CD14-positive monocyte (primary cell): ENCODE measurements at places on chromosomes 4 and X.

DNA sequence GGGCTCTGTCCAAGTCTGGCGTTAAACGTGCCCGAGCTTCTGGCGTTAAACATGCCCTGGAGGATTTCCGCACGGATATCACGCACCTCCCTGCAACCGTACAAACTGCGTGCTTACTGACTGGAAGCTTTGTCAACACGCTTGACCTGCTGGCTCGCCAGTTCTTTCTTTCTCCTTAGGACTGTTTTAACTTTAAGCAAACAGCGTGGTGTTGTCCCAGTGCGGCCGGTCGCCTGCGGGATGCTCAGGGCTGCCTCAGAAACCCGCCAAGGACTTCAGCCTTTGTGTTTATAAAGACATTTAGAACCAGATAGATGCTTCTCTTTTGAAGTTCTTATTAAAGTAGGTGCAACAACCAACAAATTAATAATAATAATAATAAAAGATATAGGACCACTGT, 946.0 kb downstream of the RAB28 start:
- DNase-seq = no peak

GRCh38 chr4:102324730-102325129, 20.6 kb downstream of the SLC39A8 start:
- no peak for DNase-seq

DNA sequence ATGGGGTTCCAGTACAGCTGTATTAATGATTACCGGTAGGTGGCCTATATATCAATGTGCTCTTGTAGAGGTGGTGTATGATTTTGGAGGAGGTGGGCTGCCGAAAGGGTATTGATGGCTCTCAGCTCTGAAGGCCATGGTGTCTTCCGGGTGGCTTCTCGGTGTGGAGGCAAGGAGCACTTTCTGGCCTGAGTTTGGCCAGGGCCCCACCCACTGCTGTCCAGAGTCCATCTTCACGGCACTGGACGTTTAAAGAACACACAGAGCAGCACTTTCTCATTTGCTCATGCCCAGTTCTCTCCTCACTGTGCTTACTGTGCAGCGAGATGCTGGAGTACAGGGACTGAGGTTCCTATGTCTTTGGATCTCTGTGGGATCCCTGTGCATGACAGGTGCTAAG, 16.1 kb downstream of the BST1 start:
- no peak for DNase-seq

GRCh38 chr4:138889216-138889615, 126.4 kb upstream of the NOCT start:
- DNase-seq = no peak

DNA sequence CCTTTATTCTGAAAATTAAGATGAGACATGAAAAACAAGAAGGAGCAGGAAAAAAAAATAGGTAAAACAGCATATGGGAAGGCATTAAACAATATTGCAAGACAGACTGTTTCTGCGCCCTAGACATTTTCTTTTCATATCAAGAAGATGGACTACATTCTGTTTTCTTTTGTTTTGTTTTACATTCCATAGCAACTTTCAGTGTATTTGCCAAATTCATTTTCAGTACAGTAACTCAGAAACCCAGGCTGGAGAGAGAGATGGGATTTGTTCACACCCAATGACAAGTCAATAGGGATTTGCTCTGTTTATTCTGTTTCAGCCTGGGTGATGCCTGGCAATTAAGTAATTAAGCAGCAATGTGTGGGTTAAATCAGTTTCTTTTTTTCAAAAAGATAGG, 892.8 kb upstream of the DIAPH2 start:
- no peak for DNase-seq

DNA sequence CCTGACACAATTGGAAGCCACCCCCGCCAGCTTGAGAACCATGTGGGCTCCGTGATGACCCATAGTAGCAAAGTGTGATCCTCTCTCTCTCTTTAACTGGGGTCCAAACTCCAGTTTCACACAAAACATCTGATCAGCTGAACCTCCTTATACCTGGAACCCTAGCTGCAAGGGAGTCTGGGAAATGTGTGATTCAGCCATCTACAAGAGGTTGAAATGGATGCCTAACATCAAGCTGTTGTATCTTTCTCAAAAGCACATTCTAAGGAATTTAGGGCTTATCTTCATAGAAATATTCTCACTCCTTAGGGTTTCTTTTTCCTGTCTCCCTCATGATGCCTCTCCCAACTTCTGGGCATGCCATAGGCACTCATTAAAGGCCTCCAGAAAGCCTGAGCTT, 126.0 kb downstream of the BCOR start:
- no peak for DNase-seq

- no peak for DNase-seq
Measured at GRCh38 chrX:116435597-116435996, 809 bp upstream of the SLC6A14 start.

- DNase-seq = no peak
Measured at GRCh38 chr4:55393461-55394320, 2.1 kb upstream of the TMEM165 start.

DNA sequence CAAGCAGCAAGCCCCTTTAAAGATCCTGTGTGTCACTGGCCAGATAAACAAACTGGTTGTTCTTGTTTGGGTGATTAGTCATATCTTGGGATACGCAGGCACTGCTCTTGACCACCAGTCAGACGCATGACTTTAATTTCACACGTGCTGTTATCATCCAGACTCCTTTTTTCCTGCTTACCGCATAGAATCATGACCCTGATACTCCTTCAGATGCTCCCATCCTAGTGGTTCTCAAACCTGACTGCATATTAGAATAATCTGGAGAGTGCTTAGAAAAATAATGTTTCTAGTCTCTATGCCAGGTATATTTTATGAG, 78.8 kb downstream of the CLDN22 start:
- no peak for DNase-seq

DNA sequence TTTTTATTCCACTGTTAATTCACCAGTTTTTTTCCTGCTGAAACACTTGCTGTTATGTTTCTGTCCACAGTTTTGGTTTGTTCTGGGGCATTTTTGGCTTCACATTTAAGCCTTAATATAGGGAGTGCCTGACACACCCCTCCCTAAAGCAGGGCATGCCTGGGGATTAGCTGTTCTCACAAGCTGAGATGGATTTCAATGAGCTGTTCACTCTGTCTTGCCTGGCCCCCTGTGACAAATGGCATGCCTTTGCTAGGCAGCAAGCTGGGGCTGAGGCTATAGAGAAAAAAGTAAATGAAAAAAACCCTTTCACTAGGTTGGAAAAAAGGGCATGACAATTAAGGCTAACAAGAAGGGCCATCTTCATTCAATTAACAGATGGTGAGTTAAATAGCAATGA, 22.4 kb downstream of the LPAR4 start:
- DNase-seq = no peak

DNA sequence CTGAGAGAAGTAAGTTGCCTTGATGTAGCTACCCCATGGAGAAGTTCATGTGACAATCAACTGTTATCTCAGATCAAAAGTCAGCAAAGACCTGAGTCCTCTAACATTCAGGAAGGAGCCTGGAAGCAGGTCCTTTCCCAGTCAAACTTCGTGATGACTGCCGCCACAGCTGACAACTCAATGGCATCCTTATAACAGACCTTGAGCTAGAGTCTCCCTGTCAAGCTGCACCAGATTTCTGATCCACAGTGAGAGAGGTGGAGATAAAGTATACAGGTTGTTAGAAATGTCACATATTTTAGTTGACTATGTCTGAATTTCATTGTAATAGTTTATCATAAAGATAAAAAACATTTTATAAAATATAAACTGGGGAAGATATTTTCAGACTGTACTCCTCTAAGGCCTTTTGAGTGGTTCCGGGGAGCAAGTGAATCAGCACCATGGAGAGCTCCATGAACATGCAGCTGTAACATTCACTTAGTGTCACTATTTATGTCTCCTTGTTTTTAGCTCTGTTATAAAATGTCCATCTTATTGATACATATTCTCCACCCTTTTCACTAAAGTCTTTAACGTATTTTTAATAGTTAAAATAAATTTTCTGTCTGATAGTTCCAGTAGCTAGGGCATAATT, 1653.5 kb upstream of the AGA start:
- no peak for DNase-seq

DNA sequence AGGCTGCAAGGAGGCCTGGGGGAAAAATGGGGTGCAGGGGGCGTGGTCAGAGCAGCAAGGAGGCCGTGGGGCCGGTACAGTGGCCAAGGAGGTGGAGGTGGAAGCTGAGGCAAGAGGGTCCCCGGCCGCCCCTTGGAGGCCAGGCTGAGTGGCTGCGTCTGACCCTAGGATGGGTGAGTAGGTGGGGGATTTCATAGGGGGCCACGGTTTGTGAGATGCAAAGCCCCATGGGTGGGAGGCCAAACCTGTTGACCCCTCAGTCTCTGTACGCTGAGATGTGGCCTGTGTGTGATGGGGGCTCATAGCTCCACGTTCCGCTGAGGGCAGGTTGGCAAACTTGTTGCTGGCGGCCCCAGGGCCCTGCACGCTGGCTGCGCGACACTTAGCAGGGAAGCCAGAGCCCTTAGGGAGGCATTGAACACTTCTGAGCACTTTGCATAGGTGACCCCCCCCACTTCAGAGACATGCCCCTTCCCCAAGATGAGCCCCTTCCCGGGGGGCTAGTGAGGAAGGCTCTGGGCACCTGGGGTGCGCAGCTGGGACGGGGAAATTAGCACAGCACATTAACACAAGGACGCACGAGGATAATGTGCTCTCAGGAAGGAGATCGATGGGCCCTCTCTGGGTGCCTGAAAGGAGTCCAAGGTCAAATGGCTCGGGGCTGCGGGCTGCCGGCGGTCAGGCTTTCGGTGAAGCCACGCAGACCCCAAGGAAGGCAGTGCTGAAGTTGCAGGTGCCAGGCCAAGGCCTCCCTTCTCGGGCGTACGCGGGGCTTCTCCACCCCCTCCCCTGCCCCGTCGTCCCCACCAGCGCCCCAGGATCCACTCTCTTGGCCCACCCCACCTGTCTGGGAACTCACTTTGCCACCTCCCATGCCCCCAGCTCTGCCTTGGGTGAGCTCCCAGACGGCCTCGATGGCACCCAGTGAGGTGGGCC, 107.4 kb downstream of the HMX1 start:
- no peak for DNase-seq

- DNase-seq = no peak
Measured at GRCh38 chrX:124086411-124086810, 124.9 kb downstream of the STAG2 start.

DNA sequence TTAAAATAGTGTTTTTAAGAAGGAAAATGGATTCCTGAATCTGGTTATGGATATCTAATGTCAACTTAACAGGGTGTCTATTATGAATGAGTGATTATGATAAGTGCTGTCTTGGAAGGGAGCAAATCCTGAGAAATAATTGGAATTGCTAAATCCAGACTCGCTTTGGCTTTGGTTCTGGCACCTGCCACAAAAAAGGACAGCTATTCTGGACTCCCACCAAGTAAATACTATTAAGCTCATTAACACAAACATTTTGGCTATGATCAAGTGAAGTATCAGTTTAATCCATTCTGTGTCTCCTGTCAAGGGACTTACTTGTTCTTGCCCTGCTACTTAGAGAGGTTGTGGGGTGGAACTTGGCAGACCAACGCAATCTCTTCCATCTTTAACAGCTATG, 403.7 kb downstream of the CENPC start:
- DNase-seq = no peak

DNA sequence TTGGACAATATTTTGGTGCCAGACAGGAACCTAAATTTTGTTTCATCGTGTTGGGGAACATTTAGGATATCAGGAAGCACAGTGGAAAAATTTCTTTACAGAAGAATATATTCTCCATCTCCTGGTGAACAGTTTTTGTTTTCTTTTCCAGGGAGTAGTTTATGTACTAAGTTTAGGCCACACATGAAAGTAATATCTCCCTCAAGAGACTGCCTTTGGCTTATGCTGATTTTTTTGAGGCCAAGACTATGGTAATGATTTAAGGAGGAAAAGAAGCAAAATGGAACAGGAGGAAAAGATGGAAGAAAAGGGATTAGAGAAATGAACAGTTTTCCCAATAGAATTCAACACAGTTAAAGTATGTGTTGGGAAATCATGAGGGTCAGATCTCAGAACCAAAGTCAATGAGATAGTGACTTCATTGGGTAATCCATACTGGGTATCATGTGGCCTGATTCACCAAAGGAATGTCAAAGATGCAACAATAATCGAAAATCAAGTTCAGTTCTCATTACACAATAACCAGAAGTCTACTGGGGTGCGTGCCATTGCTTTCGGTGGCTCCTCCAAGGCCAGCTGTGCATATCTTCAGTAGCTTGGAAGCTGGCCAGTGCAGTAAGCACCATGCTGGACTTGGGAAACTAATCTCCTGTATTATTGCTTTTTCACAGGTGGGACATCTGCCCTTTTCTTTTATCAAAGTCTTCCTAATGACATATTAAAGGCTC, 234.8 kb downstream of the COL25A1 start:
- no peak for DNase-seq

- DNase-seq = no peak
Measured at GRCh38 chrX:150269605-150270254, 93.4 kb upstream of the MAMLD1 start.

GRCh38 chr4:89290727-89291516, 16.7 kb downstream of the GPRIN3 start:
- DNase-seq = no peak

- no peak for DNase-seq
Measured at GRCh38 chrX:107826238-107827029, 768 bp downstream of the MID2 start.

DNA sequence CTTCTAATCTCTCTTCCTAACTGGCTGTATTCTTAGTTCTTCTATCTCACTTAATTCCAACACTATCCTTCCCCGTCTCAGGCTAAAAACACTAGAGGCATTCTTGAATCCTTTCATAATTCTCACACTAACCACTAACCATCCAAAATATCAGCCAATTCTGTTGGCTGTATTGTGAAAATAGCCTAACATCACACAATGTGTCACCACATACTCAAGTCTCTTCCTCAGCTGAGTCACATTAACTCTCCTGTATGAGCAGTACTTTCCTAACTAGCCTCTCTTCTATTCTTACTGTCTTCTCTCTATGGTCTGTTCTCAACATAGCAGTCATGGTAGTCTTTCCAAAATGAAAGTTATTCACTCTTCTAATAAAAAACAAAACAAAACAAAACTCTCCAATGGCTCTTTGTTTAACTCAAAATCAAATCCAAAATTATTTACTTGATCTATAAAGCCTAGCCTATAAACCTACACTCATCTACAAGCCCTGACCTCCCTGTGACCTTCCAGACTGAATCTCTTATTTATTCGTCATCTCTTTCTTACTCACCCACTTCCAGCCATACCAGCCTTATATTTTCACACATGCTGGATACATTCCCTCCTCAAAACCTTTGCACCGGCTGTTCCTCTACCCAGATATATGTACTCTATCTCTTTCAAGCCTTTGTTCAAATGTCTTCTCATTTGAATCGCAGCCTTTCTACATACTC, 445.9 kb downstream of the TLL1 start:
- DNase-seq = no peak

GRCh38 chrX:16114611-16115010, 8.8 kb upstream of the GRPR start:
- DNase-seq = peak; percentile 63

- DNase-seq = no peak
Measured at GRCh38 chrX:828411-828959, 197.9 kb downstream of the SHOX start.

DNA sequence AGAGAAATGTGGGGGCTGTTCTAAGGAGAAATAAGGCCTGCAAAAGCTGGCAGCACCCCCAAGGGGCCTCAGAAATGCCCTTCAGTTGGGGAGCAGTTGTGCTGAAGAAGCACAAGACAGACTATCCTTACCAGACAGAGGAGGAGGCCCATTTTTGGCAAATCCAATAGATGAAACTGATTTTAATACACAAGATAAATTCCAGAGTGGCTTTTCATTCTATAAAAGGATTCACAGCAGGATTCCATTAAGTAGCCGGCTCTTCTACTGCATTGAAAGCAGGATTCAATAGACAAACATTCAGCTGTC, 8.1 kb downstream of the SEPTIN6 start:
- DNase-seq = no peak
